ENCODE measurements at places on chromosomes 3 and 15.

GRCh38 chr3:128466840-128467541 lies at the start of gene DNAJB8:
Gene DNAJB8, minus strand, starts transcription at chr3:128466890. Its CDS starts 3,645 bp downstream, at chr3:128463245.
- no peak for DNase-seq

DNA sequence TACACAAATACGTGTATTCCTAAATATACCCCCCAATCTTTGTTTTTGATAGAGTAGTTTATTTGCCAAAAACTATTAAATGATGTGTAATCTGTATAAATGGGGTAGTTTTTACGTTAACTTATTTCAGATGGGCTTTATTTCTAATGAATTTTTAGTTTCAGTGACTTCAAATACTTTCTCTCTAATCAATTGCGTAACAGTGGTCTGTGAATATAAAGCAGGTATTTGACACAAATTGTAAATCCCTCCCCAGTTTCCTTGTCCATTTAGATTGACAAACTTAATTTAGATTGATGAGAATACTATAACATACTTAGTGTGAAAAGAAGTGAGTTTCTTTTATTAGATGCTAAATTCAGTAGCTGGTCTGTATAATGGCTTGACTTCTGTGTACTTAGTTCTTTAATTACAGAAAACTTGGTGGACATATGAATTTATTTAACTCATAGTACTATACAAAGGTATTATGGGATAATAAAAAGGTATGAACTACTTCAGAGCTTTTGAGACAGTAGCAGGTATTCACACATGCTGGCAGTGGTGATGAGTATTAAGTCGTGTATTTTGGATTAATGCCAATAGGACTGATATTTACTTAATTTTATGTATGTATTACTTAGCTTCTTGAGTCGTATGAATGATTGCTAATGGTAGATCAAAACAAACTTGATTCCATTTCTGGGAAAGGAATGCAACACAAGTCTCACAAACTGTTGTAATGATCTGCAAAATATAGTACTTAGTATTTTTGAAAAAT lies 81.6 kb downstream of the STT3B start:
- no peak for DNase-seq

- no peak for DNase-seq
Observed at GRCh38 chr15:40330368-40330836, 6.9 kb downstream of the INAFM2 start.

GRCh38 chr3:125107363-125107762 lies 51.6 kb upstream of the HEG1 start:
- no peak for DNase-seq

- DNase-seq = no peak
Observed at GRCh38 chr3:123914829-123915228, 30.7 kb upstream of the MYLK start.

GRCh38 chr3:82240322-82240721 lies 478.9 kb upstream of the GBE1 start:
- DNase-seq = no peak

GRCh38 chr3:131553495-131554247 lies 50.9 kb upstream of the MRPL3 start:
- no peak for DNase-seq

DNA sequence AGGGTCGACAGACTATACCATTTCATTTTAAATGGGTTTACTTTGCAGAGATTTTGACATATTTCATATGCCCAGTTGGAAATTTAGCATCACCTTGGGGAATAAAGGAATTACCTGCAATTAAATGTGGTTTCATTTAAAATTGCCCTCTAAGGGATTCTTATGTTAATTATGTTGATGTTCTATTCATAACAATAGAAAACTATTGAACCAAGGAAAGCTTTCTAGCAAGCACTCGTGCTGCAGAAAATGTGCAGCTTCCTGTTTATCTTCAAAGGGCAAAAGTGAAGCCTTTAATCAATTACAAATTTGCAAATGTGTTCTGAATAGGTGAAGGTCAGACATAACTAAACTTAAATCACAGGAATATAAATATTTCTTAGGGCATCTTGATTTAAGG lies 352.1 kb downstream of the CHST2 start:
- no peak for DNase-seq

DNA sequence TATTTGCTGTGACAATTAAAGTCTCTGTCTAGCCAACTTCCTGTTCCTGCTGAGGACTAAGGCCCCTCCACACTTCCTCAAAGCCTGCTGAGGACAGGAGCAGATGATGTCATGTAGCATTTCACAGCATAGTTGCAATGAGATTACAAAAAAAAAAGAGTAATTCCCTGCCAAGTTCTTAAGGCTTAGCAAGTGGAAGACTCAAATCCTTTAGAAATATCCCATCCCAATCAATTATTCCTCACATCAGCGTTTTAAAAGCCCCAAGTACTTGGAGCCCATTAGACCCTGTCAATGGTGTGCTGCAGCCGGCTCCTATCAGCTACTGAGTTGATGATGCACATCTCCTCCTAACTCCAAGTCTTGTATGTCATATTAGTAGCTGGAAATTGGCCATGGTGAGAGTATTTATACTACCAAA lies 51.7 kb downstream of the TRANK1 start:
- DNase-seq = no peak

DNA sequence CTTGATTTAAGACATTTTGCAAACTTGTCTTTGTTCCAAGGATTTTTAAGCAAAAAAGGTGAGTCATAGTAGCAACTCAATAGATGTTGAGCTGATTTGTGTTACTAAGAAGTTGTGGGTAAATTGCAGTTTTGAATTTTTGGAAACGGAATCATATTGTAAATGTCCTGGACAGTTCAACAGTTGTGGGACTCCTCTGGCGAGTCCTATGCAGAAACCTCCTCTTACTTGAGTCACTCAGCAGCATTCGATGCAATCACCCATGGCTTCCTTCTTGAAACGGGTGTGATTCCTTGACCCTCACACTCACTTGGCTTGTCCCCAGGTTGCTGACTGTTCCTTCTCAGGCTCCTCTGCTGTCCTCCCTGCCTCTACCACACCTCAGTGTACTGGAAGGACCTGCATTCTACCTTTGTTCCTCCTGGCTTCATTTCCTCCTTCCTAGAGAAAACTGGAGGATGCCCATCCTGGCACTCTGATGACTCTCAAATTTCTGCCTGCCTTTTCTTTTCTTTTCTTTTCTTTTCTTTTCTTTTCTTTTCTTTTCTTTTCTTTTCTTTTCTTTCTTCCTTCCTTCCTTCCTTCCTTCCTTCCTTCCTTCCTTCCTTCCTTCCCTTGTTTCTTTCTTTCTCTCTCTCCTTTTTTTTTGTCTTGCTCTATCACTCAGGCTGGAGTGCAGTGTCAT lies 52.8 kb upstream of the DGKG start:
- DNase-seq = no peak

DNA sequence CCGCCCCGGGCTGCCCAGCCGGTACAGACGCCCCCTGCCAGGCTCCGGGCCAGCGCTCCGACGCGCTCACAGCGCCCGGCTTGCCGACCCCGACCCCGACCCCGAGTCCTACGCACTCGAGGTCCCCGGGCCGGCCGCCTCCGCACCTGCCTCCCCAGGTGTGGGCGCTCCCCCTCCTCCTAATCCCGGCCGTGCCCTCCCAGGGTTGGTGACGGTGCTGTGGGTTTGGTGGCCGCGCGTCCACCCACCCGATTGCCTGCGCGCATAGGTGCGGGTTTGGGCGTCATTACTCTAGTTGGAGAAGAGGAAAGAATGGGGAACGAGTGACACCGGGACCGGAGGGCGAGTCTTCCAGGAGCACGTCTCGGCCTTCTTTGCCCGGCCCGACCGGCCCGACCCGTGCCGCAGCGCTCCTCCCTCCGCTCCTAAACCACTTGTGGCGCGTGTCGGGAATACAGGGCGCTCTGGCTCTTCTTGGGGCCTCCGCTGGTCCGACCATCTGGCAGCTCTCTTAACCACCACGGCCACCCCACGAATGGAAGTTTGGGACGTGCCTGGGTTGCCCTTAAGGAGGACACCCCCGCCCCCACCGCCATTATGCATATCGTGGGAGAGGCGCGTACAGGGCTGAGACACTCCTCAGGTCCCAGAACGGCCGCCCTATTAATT lies 810 bp upstream of the THRB start:
- peak; percentile 63 for DNase-seq

GRCh38 chr3:187694801-187695200 lies 7.6 kb downstream of the RTP2 start:
- DNase-seq = no peak

DNA sequence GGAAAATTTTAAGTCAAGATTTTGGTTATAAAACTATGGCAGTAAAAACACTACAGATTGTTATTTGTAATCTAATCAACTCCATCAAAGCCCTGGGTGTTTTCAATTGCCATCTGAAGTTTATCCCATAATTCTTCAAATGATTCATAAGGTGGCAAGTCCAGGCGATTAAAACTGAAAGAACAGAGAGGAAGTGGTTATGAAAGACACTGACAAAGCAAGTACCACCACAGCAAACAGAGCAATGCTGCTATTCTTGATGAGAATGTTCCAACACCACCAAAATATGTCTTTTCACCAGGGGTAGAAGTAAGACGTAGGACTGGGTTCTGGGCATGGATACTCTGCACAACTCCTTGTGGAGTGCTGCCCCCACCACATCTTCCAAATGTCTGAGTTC lies 86.9 kb upstream of the PRTG start:
- no peak for DNase-seq

GRCh38 chr3:150975086-150975991 lies 2.8 kb upstream of the CLRN1 start:
- no peak for DNase-seq

- no peak for DNase-seq
Observed at GRCh38 chr3:186596568-186597287, 16.1 kb upstream of the AHSG start.

GRCh38 chr15:47620960-47621681 lies 96.2 kb upstream of the SEMA6D start:
- no peak for DNase-seq

- DNase-seq = no peak
Observed at GRCh38 chr15:65926899-65927298, 57.6 kb downstream of the RAB11A start.

DNA sequence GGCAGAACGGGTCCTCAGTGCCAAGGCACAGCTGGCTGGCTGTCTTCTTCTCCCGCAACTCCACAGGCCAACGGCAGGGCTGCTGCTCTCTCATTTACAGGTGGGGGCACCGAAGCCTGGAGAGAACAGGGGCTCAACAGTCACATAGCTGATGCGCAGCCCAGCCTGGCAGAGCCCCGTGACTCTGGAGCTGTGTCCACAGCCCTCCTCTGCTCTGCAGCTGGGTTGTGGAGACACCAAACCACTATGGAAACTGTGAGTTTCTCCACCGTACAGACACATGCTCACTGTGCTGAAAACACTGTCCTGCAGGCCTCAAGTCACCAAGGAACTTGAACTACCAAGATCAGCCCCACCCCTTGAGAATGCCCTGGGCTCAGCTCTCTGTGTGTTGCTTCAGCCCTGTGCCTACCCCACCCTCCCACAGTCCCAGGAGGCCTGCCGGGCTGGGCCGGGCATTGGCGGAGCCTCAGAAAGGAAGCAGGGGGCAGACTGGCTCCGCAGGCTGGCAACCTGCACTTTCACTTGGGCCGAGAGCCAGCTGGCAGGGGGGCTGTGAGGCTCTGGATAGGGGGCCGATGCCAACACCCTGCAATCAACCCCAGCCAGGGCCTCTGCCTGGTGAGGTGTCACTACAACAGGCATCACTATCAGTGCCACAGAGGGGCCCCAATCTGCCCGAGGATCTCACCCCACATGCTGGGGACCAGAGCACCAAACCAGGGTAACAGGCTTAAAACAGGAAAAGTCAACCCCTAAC lies 113.7 kb upstream of the RPL32 start:
- DNase-seq = peak; percentile 88

- DNase-seq = no peak
Observed at GRCh38 chr3:195746346-195746745, 25.6 kb downstream of the MUC20 start.

DNA sequence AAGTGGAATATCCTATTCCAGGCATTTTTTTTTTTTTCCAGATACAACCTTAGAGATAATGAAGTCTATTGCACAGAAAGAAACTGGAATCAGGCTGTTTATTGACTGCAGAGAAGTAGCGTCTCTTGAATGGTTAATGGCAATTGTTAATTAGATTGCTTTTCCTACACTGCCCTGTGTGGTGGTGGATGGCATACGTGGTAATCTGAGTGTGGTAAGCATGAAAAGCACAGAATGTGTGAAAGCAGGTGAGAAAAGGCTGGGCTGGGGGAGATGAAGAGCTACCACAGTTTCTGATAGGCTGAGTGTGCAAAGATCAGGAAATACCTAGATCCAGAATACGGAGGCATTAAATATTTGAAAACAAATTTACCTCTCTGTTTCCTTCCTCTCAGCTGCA lies 486.3 kb upstream of the TBL1XR1 start:
- no peak for DNase-seq

- no peak for DNase-seq
Observed at GRCh38 chr3:108546692-108547091, 36.3 kb upstream of the MYH15 start.

- no peak for DNase-seq
Observed at GRCh38 chr15:66917904-66918448, 147.4 kb upstream of the SMAD3 start.

DNA sequence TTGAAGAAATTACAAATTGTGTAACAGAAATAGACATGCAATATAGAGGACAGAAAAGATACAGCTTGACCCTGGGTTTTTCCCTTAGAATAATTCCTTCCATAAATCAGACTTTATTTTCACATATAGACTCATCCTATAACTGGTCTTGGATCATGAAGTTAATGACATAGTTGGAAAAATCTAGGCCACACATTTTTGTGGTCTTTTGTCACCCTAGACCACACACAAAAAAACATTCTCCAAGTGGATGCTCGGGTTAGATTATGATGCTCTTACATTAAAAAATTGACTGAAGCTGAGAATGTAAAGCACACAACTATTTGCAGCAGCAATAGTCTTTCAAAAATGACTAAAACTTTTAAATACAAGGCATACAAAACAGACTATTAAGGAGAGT lies 7.5 kb upstream of the PLA2G4D start:
- DNase-seq = no peak

GRCh38 chr3:190117981-190118380 lies 2.7 kb downstream of the P3H2 start:
- DNase-seq = no peak

DNA sequence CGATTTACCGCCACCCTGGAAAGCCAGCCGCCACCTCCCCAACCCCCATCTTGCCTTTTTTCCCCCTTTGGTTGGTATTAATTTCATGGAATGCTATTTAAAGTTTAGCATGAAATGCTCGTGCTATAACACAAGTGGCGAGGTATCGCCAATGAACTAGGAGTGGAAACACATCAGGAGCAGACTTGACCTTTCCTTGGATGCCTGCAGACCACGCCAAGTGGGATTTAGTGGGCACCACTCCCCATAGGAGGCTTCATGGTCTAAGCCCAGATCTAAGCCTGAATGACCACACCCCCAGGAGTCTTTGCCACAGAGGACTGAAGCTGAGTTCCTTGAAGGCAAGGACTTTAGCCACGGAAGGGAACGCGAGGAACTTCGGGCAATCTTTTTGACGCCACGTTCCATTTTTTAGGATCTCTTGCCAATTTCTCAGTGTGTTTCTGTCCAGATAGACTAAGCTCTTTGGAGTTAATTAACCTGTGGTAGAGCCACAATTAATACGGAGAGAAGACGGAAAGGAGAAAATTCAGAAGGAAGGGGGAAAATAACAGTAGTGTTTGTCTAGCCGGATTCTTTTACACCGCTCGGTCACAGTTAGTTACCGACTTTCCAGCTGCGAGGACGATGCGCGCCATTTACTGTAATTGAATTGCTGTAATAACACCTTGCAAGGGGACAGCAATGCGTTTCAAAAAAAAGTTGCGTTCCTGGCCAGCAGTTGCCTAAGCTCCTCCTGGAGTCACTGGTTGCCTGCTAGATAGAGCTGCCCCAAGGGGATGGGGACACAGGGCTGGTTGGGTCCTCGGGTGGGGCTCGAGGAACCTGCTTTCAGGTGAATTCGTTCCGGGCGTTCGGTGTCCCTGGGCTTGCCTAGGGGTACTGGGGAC lies 37.1 kb downstream of the NR2F2 start:
- peak; percentile 8 for DNase-seq

GRCh38 chr3:181362378-181362777 lies 349.3 kb upstream of the SOX2 start:
- DNase-seq = no peak

Measured in SK-N-SH (cell line).